ENCODE measurements at places on chromosomes 1 and 21.

DNA sequence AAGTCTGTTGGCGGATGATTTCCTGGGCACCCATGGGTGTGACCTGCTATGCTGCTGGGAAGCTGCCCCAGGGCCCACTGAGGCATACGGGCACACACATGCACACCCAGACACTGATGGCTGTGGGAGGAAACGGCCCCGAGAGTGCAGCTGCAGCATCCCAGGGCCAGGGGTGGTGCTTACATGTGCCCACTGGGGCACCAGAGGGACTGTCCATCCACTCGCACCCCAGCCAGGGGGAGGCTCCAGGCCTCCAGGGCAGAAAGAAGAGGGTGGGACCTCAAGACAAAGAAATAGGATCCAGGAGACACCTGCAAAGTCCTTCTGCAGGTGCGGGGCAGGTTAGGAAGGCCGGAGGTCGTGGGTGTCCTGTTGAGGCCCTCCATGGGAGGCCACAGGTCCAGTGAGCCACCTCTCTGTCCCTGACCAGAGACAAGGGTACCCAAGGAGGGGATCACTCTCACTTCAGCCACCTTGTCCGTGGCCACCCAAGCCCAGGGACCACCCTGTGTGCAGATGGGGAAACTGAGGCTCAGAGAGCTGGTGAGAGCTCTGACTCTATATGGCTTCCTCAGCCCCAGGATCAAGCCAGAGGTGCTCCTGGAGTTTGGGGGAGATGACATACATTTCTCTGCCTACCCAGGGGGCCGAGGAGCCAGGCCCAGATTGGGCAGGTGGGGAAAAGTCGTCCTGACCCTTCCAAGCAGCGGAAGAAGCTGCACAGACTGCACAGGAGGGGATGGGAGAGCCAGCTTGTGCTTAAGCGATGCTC lies 57.1 kb downstream of the WNT9A start:
- DNase-seq, result no peak

GRCh38 chr1:173058556-173058955 lies 7.8 kb upstream of the TNFSF18 start:
- DNase-seq, result no peak

DNA sequence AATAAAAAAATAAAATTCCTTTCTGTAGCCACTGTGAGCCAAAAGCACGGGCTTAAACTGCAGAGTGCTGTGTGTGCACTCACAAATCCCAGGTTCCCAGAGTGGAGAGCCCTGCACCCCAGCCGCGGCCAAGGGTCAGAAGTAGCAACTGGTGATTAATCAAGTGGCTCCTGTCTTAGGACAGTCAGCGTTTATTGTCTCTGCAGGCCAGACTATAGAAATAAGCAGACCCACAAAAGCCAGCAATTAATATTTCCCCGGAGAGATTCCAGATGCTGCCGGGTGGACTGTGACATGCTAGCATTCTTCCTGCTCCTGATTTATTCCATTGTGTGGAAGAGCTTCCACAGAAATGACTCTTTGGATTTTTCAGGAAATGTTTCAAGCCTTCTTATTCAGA lies 412.2 kb downstream of the KIF26B start:
- no peak for DNase-seq

DNA sequence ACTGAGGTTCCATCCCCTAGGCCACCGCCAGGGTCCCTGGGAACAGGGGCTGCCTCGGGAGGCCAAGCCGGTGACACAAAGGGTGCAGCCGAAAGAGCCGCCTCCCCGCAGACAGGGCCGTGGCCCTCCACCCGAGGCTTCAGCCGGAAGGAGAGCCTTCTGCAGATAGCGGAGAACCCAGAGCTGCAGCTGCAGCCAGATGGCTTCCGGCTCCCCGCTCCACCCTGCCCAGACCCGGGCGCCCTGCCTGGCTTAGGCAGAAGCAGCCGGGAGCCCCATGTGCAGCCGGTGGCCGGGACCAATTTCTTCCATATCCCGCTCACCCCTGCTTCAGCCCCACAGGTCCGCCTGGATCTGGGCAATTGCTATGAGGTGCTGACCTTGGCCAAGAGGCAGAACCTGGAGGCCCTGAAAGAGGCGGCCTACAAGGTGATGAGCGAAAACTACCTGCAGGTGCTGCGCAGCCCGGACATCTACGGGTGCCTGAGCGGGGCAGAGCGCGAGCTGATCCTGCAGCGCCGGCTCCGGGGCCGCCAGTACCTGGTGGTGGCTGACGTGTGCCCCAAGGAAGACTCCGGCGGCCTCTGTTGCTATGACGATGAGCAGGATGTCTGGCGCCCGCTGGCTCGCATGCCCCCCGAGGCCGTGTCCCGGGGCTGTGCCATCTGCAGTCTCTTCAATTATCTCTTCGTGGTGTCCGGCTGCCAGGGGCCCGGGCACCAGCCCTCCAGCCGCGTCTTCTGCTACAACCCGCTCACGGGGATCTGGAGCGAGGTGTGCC lies 1.4 kb downstream of the KLHDC7A start:
- DNase-seq, result no peak

DNA sequence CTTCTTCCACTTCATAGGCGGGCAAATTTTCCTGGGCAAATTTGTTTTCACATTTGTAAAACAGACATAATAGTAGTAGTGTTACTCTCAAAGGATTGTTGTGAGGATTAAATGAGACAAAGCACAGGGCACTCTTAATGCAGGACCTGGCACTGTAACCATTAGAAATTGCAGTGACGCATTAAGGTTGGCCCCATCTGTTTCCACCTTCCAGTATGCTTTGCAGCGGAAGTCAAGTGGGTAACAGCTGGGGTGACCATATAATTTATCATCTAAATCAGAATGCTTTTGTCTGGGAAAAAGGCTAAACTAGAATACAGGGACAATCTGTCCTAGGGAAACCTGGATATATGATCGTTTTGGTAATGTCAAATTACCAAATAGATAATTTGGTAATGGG lies 132.5 kb upstream of the CACHD1 start:
- no peak for DNase-seq

DNA sequence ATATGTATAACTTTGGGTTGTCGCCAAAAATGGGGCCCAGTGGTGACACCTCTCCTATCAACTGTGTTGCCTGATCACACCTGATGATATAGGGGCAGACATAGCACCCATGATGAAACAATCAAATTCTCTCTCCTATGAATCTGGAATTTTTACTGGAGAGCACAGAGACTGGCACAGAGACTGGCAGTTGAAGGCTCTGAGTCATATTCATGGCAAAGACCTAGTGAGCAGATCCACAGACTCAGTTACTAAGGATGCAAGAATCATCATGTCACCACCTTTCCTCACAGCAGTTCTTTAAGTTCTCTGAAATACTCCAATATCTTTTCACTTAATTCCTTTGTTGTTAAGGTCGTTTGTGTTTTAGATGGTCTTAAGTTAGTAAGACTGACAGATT lies 60.0 kb downstream of the APCS start:
- DNase-seq, result no peak

DNA sequence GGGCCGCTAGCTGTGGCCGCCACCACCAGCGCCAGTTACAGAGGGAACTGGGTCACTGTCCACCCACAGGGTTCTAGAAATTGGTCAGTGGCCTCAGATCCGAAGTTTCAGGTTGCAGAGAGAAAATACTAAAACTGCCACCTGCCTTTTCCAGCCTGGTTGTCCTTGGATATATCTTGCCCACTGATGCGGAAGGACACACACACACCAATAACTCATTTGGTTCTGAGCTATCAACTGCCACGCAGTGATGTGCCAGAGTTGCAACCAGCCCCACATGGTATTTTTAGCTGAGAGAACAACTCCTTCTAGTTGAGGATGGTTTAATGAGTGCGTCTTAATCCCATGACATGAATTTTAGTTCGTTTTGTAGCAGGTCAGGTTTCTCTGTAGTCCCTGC lies 68.1 kb downstream of the SH3BGR start:
- DNase-seq, result no peak

- DNase-seq, result no peak
These were observed 569.3 kb upstream of the NEGR1 start for GRCh38 chr1:72851597-72851996.

GRCh38 chr1:21794656-21795055 lies 11.7 kb upstream of the USP48 start:
- no peak for DNase-seq

GRCh38 chr1:100250807-100251206 lies 1.2 kb upstream of the DBT start:
- DNase-seq, result no peak

DNA sequence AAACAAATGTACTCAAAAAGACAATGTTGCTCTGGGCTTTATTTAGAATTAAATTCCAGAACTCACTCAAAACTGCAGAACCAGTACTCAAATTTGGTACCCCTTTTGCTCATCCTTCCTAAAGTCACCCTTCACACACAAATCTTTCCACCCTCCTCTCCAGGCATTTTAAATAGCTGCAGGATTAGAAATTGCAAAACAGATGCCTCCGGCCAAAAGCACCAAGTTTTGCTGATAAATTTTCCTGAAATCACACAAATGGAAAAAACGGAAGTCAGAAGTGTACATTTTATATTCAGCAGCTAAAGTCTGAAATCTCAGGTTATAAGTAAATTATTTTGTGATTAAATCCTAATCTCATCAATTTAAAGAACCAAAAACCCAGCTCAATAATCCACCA lies 147.0 kb downstream of the NRIP1 start:
- DNase-seq, result no peak

DNA sequence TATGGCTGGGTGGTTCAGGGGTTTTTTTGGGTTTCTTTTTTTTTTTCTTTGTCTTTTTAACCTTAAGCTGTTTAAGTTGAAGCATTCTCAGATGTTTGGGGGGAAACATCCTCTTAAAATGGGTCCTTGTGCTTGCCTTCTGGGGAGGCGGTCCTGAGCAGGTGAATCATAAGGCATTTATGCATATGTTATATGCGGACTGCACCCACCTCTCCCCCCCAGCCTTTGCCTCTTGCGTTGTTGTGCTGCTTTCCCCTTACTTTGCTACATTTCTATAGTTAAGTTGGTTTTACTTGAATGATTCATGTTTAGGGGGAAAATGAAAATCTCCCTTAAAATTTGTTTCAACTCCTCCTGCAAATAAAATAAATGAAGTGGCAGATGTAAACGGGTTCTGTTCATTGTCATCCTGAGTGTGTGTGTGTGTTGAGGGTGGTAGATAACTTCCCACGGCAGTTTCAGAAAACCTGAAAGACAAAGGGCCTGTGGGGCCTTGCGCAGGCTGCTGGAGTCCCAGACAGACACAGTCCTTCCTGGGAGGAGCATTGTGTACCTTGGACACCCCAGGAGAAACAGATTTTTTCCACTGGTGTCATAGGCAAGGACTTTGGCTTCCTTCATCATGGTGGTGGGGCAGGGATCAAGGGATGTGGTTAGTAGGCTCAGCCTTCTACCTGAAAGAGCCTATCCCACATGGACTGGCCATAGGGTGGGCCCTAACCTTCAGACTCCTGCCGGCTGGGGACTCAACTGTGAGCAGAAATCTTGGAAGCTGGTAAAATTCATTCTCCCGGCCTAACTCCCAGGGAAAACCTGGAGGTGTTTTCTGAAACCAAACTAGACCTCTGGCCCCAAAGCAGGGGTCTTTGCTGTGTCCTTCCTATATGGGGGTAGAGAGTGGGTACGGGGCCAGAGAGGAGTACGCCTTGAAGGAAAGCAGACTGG lies 926 bp upstream of the SH3D21 start:
- no peak for DNase-seq

DNA sequence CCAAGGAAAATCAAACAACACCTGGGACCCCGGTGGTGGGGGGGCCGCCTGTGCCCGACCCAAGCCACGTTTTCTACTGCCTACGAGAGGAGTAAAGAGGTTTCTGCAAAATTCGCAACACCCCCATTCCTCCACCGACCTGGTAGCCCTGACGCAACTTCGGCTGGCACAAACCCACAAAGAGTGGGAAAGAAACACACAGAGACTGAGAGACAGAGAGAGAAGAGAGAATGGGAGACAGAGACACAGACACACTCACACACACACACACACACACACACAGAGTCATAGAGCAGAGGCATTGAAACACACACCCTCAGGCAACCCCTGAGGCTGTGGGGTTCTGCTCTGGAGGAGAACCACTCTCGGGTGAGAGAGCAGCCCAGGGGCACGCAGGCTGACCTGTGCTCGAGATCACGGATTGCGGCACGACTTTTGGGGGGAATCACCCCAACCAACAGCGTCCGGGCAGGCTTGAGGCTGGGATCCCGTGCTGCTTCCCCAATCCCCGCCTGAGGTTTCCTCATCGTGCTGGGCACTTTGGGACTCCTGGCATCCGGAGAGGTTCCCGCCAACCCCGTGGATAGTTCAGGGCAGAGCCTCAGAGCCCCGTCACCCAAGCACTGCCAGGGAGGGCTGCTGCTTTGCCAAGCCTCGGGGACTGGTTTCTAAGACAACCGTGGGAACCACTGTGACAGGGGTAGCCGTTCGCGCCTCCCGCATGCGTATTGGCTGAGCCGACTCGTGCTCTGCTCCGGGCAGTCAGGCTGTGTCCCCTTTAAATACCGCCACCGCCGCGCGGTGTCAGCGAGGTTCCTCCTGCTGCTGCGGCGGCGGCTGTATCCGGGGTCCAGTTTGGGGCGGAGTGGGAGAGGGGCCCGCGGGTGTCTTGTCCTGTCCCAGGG lies 682.4 kb upstream of the TPTE start:
- DNase-seq, result no peak

DNA sequence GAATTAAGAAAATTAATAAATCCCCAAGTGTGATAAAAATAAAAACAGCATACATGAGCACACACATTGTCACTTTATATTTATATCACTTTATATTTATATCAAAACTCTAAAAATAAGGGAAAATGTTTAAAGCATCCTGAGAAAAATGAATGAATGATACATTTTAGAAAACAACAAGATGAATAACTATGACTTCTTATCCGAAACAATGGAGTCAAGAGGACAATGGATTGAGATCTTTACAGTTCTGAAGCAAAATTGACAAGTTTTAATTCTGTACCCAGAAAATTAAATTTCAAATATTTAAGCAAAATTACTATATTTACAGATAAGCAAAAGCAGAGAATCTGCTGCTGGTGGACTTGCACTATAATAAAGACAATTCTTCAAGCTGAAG lies 512.6 kb downstream of the MRPL39 start:
- DNase-seq, result no peak

- DNase-seq, result no peak
These were observed 524.8 kb downstream of the PTPRC start for GRCh38 chr1:199163670-199164069.

- DNase-seq, result no peak
These were observed 78.3 kb downstream of the NDUFS5 start for GRCh38 chr1:39104158-39105060.

DNA sequence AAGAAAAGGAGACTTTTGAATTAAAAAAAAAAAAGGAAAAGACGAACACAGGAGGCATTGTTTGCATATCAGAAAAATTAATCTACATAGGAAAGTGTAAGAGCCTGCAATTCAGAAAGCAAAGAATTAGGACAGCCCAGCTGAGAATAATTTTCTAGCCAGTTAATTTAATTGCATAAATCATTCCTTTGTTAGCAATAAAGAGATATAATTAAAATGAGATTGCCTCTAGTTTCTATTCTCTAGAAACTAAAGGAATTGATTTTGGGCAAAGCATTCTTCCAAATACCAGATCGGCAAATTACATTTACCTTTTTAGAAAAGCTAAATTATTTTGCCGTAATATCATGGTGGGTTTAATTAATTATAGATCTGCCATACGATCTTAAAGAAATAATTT lies 46.0 kb downstream of the NUF2 start:
- no peak for DNase-seq

- DNase-seq, result no peak
These were observed 45.9 kb upstream of the PUM1 start for GRCh38 chr1:31111290-31111951.

- DNase-seq, result no peak
These were observed 2.8 kb upstream of the ZC3H12A start for GRCh38 chr1:37471345-37472231.

Measured in CD4-positive, alpha-beta T cell treated with Interleukin-4 for 1 hour (primary cell).